ENCODE measurements at places on chromosomes 5 and 9.
A peak's percentile ranks its signal among the peaks of the same experiment; 100 is the strongest.

DNA sequence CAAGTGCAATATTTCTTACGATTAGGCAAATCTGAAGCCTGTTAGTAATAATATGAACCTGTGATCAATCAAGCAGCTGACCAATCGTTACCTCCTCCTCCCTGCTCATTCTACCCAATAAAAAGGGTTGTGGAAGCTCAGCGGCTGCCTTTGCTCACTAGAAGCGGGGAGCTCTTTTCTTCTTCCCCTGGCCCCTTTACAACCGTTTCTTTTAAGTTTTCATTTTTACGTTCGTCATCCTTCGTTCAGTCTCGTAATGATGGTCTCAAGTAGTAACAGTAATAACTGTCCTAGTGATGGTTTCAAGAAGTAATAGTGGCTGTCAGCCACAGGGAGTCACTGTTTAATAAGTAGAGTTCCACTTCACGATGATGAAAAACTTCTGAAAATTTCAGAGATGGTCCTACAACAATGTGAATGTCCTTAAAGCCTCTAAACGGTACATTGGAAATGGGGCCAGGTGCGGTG, 6.2 kb downstream of the UGT3A2 start:
- DNase-seq = peak; percentile 18

- peak; percentile 14 for DNase-seq
These were observed 11.8 kb upstream of the IFNW1 start for GRCh38 chr9:21153336-21154017.

GRCh38 chr5:176383961-176384360, 4.4 kb downstream of the NOP16 start:
- no peak for DNase-seq

DNA sequence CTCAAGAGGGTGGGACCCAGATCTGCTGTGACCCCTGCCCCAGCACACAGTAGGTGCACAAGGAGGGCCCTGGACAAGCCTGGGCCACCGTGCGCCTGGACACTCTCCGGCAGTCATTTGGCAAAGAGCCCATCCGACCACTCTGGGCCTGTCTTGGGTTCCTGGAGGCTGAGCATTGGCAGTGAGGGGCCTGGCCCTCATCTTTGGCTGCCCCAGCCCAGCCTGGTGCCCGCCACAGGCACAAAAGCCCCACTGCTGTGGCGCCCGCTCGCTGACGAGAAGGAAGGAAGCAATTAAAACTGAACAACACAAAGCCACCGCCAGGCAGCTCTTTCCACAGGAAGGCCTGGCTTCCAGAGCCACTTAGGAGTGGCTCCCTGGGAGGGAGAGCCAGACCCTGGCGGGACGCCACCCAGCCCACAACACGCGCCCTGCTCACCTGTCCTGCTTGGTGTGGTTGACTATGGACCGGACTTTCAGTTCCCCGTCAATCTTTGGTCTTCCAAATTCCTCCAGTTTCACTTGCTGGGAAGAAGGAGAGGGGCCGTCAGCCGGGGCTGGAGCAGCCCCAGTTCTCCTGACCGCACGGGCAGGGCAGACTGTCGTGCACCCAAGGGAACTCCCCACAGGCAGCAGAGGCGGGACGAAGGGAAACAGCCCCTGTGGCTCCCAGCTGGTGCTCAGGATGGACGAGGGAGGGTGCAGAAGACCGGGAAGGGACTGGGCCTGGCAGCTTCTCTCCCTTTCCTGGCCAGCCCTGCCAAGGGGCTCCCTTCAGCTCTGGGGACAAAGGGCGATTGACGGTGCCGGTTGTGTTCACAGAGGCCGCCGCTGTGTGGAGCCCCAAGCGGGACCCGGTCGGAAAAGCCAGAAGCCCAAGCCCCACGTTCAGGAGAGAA, 50.9 kb upstream of the SARDH start:
- DNase-seq = no peak

DNA sequence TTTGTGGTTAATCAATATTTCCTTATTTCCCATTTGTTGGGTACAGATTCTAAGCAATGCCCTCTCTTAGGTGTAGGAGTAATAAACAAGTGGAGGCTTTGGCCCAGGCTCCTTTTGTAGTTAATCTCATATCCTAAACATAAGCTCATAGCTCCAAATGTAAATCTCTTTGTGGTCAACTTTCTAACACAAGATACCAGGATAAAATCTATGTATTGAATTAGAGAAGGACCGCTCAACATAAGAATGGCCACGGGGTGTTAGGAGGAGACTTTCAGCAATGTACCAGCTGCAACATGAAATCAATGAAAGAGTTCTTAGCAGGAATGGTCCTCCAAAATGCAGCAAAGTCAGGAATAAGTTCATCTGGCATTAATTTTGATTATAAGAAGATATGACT, 334.5 kb upstream of the ITGA1 start:
- DNase-seq = no peak

- DNase-seq = peak; percentile 77
These were observed 26.5 kb downstream of the OXCT1 start for GRCh38 chr5:41843456-41844370.

DNA sequence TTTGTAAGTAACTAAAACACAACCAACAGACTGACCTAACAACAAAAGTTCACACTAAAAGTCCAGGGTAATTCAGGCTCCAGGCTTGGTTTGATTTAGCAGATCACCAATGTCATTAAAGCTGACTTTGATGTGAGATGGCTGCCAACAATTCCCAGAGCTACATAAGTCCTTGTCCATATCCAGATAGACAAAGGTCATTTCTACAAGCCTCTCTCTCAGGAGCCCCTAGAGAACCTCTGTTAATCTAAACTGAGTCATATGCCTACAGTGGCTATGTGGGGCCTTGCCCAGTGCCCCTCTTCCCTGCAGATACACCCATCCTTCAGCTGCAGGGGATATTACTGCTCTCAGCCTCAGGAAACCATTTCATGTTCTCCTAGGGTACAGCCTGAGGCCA, 18.2 kb upstream of the ANP32B start:
- DNase-seq = no peak

GRCh38 chr9:82939451-82939850, 123.5 kb downstream of the RASEF start:
- DNase-seq = peak; percentile 89

DNA sequence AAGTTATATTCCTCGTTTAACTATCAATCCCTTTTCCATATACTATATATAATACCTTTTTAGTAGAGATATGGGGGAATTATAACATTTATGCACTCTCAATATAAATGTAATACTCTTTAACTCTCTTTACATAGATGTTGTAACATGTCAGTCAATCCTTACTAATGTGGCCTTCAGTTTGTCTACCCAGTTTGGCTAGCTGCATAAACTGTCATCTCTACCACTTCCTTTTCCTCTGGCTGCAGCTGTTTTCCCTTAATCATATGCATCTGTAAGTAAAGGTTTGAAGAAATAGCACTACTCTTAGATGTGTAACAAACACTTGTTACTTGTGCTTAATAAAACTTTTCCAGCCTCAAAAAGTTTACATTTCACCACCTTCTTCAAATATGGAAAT, 13.4 kb downstream of the ABHD17B start:
- DNase-seq = no peak

DNA sequence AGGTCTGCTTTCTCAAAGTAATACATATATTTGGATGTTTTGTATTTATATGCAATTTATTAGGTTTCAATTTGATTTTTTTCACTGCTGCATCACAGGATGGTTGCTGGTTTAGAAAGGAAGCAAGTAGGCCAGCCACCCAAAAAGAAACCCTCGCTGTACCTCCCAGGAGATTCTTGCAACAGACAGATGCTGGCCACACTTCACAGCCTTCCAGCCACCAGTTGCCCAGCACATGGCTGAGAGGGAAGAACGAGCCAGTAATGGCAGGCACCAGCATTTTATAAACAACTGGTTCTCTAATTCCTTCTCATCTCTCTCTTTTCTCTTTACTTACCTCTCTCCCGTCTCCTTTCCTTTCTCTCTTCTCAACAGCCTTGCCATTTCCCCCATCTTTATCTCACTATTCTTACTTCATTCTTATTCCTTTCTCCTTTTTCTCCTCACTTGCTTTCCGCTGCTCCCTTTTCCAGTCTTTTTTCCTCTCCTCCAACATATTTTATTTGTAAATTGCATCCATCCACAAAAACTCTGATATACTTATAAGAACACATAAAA, 38.9 kb downstream of the EFNA5 start:
- no peak for DNase-seq
